ENCODE measurements at places on chromosomes 3 and 15.

DNA sequence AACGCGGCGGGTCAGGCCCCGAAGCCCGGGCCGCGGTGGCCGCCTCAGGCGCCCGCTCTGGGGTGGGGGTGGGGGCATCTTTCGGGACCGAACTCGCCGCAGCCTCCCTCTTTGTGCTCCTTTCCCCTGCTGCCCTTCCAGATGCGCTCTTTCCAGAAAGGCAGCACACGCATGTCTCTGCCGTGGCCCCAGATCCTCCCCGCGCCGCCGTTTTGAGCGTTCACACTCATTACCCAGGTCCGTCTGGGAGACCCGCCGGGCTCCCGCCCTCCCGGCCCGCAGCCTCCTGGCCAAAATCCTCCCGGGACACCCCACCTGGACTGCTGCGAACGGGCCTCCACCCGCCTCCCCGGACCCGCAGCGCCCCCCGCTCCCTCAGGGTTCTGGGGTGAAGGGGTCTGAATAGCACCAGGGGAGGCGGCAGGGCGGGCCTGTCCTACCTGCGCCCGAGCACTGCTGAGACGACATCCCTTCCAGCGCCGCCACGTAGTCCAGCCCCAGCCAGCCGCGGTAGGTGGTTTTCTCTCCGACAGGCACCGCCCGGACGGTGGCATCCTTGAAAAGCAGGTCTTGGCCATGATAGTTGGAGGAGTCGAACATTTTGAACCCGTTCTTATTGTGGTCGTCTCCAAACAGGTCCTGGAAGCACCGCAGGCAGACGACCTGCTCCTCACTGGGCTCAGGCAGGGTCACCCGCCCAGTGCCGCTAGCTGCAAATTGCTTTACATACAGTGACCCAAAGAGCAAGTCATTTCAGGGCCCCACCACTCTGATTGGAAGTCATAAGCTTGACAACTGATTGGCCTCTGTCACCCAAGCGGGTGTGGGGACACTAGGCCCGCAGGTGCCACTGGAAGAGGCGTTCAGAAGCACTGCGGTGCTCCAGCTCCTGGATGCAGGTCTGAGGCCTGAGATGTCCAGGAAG is 25.9 kb downstream of the MELTF start:
- no peak for DNase-seq

GRCh38 chr15:99406716-99407487 is 155.6 kb downstream of the LRRC28 start:
- DNase-seq, result no peak

DNA sequence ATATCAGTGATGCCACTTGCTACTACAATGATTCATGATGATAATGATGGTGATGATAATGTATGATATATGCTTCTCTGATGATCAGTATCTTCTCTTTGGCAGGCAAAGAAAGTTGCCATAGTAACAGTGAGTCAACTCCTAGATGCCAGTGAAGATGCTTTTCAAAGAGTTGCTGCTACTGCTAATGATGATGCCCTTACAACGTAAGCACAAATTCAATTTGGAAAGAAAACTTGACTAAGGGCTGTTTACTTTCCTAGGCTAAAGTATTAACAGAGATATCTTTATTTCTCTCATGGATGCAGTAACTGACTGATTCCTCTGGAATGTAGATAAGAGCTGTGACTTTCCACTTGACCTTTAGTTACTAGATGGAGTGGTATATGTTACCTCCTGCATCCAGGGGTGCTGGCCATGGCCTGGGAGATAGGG is 27.8 kb downstream of the ADGRG7 start:
- no peak for DNase-seq

DNA sequence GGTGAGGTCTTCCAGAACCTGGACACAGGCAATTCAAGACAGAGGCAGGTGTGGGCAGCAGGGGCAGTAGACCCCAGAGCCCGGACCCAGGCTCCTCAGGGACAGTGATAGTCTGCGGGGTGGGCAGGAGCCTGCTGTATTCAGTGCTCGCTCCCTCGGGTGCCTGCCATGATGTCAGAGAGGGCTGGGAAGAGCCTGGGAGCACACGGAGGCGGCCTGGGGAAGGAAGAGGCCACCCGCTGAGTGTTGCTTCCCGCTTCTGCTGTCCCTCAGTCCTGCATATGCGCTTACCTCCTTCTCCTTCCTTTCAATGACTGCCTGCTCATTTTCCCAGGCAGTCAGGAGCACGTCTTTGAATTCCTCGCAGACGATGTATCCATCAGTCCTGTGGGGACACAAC is 22.8 kb downstream of the TMEM43 start:
- no peak for DNase-seq

DNA sequence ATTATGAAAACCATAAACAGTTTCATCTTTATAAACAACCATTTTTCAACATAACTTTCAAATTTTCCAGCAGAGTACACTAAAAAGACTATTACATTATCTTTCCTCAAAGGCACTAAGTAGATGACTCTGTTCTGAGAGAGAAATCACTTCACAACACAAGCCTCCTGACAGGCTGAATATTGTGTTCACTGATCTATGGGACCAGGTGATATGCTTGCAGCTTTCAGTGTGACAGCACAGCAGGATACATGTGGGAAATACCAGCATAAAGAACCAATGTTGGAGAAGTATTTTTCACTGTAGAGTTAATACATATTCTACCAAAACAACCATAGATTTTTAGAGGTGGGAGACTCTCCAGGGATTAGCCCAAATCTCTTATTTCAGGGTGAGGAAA is 350.6 kb downstream of the PLCL2 start:
- DNase-seq, result no peak

DNA sequence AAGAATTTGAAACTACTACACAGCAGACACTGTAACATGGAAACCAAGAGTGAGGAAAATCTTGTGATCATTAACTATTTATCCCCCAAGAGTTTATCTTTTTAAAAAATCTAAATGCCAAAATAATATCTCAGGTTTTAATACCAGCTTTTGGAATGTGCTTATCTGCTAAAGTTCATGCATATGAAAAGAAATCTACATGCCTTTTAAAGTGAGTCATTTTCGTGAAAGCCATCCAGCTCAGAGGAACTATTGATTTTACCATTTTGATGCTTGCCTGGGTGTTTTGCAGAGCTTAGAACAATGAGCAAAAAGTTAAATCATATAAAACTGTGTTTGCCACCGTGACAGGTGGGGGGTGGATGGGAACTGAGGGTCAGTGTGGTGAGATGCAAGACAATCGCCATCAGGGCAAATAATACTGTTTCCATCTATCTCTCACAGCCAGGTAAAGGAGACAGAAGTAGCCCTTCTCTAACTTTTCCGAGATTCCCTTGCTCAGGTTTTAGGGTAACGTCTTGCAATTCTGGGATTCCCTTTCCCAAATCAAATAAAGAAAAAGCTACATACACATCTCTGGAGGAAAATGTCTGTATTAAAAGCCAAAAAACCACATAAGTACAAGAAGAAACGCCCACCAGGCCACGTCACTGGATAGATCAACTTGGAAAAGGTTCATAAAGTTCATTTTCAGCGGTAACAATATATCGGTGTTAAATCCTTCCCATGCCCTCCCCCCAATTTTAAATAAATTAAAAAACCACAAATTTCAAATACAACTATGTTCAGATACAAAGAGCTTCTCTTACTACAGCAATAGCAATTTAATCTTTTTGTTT is 2.0 kb downstream of the TMEM158 start:
- DNase-seq, result no peak

DNA sequence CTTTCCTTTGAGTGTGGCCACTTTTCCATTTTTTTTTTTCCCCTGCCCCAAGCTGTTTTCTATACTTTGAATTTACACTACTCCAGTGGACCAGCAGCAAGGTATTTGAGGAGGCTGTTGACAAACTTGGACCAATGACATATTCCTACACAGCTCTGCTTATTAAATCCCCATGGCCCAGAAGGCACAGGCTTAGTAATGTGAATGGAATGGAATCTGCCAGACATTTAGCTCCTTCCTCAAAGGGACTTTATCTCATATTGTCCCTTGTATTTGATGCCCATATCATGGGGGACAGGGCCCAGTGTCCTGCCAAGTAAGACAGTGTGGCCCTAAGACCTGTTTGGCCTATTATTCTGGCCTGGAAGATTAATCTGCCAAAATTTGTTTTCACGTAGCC is 107.5 kb downstream of the CHCHD6 start:
- no peak for DNase-seq

DNA sequence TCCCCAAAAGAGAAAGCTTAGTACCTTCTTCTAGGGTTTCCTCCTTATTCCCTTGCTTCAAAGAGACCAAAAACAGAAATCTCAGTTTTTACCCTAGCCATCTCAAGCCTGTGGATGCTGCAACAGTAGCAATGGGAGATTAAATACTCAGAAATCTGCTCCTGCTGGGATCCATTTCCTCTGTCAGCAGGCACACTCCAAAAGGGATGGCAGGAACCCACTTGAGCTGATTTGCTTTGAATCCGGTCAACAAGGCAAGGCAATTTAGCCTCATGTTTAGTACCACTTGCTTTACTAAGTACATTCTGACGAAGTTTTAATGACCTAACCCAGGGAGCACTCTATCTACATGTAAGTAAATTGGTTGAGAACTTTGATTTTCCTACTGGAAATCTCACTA is 590.0 kb upstream of the ADAMTS9 start:
- DNase-seq, result no peak

GRCh38 chr15:31296219-31296645 is 30.4 kb upstream of the KLF13 start:
- DNase-seq, result no peak
